SK-N-SH (cell line): ENCODE measurements at places on chromosomes 4 and X.

DNA sequence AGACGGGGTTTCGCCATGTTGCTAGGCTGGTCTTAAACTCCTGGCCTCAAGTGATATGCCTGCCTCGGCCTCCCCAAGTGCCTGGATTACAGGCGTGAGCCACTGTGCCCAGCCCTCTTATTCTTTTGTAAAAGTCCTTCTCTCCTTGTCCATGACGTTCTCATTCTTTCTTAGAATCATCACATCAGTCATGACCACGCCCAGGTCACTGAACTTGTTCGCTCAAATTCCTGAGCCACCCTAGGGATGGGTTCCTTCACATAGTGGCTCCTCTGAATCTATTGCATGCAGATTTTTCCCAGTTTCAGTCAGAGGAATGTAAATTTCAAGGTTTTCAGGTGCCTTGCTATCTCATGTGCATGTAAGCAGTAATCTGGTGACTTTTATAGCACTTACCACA, 15.7 kb downstream of the JADE1 start:
- no peak for DNase-seq

GRCh38 chr4:143882892-143883291, 22.5 kb downstream of the GYPE start:
- no peak for DNase-seq

DNA sequence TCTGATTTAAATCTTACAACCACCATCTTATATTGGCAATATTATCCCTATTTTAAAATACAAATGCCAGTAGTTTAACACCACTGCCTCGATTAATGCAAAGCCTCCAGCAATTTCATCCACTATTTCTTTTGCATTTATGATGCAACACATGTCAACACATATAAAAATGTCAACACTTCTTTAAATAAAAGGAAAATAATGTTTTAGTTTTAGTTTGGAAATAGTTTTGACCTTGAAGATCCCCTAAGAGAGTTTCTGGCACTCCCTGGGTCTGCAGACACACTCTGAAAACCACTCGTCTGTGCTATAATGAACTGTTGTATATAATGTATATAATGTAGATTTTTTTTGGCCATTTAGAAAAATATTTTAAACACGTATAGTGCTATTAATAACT, 99.0 kb downstream of the CAMK2D start:
- DNase-seq = no peak

DNA sequence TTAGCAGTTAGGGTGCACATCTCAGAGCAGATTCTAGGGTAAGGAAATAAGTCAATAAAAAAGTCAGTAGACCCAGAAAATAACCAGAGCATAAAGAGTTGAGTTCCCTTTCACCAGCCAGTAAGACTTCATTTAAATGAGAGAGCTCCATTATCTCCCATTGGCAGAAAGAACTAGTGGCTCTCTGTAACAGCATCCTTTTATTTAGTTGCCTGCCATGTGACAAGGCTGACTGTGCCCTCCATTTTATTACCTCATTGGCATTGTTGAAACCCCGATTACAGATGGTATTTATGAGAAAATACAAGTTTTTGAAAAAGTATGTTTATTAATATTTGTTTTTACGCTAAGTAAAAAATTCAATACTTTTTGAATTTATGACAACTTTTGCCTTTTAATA, 859.5 kb upstream of the NDST4 start:
- no peak for DNase-seq

- no peak for DNase-seq
These were observed 67.7 kb downstream of the INPP4B start for GRCh38 chr4:142778430-142778829.

GRCh38 chr4:125338814-125339213, 24.1 kb downstream of the FAT4 start:
- DNase-seq = no peak

- DNase-seq = peak; percentile 77
These were observed 43.7 kb downstream of the NSG1 start for GRCh38 chr4:4430492-4431195.

- peak; percentile 75 for DNase-seq
These were observed 688 bp upstream of the EVC start for GRCh38 chr4:5710065-5710960.

DNA sequence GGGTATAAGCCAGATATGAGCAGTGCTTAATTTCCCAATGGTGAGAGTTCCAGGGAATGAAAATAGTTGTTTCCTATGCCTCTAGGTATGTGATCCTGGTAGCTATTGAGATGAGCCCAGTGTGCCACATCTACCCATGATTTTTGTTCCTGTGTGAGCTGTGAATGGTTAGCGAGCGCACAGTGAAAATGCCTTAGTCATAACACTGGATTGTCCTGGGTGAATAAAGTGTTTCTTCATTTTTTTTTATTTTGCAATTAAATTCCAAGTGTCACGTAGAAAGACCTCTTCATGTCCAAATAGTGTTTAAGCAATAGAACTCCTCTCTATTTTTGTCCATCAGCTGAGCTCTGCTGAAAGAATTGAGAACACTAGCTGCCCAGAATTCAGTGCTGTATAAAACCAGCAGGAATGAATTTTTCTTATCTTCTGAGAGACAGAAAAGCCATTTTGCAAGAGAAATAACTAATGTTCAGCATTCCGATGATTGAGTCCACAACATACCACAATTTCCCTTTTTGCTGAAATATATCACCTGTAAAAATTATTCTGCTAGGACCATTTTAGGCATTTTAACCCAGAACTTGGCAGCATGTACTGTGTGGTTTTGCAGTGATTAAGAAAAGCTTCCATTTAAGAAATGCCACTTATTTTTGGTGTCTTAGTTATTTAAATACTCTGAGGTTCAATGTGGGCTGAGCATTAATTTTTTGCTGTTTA, 5.6 kb downstream of the MAOA start:
- no peak for DNase-seq

GRCh38 chr4:129364747-129365452, 268.9 kb downstream of the C4orf33 start:
- no peak for DNase-seq

DNA sequence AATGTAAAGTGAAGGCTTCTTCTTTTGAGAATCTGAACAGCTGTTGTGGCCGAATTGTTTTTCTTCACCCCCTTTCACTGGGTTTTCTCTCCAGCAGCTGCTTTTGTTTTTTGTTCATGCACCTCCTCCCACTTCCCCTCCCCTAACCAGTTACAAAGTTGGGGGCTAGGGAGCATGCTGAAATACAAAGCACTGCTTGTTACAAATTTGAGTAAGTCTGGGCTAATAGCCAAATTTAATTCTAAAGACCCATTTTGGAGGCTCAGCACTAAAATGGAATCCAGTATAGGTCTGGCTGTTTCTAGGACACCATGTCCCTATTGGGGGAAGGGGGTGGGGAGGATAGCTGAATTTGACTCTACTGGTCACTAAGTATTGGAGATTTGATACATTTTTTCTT, 89.2 kb upstream of the GPM6B start:
- no peak for DNase-seq

GRCh38 chrX:96407501-96407900, 277.1 kb upstream of the DIAPH2 start:
- DNase-seq = no peak

- DNase-seq = no peak
These were observed 146.7 kb downstream of the COL25A1 start for GRCh38 chr4:109155682-109156283.

- DNase-seq = no peak
These were observed 229.1 kb downstream of the VEGFC start for GRCh38 chr4:176563591-176563990.

DNA sequence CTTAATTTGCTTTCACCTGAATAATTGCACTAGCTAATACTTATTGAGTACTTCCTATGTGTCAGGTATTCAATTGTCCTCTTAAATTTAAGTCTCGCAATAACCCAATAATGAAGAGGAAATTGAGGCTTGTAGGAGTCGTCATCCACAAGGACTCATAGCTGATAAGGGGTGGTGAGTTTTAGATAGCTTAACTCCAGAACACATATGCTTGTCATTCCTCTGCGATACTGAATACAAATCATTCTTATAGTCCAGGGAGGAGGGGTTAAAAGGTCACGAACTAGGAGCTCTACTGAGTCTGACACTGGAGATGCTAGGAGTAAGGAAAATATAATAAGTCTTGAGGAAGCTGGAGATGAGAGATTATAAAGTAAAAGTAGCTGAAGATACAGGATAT, 1.4 kb upstream of the PACRGL start:
- no peak for DNase-seq

- no peak for DNase-seq
These were observed 567.8 kb downstream of the TRIML1 start for GRCh38 chr4:188707036-188707435.

GRCh38 chrX:79165806-79166205, 21.3 kb downstream of the GPR174 start:
- no peak for DNase-seq

DNA sequence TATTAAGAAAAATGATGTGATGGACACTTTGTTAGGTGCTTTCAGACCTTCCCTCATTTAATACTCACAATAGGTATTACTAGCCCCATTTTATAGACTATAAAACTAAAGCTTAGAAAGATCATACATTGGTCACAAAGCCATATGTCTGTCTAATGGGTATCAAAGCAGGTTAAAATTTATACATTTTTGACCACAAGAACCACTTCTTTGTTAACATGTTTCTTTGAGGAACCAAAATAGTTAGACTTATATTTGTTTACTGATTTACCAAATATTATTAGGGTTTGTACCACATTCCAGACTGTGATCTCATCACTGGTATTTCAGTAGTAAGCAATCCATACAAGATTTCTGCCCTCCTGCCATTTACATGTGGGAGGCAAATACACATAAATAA, 363.3 kb downstream of the NAF1 start:
- no peak for DNase-seq

GRCh38 chr4:15002659-15003400, 549 bp downstream of the CPEB2 start:
- peak; percentile 78 for DNase-seq

DNA sequence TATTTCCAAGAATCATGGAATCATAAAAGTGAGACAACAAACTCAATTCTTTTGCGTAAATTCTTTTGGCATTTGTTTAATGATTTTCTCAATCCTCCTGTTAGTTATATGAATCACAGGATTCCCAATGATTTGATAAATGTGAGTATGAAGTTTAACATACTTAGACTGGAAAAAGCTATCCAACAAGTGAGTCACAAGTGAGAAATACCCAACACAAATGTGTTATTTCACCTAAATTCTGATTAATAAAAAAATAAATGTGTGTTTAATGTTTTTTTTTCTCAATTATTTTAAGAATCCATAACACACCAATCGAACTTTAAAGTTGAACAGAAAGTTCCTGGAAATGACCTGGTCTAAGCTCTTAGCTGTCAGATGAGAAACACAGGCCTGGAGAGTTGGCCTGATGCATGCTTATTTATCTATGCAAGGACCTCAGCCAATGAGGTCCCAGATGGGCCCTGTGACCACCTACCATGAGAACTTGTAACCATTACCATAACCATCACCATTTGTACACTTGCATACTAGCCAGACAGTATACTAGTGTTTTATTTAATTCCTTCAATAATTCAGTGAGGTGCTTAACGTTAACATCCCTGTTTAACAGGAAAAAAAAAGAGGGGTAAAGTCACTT, 386.7 kb downstream of the SPRY1 start:
- DNase-seq = no peak

DNA sequence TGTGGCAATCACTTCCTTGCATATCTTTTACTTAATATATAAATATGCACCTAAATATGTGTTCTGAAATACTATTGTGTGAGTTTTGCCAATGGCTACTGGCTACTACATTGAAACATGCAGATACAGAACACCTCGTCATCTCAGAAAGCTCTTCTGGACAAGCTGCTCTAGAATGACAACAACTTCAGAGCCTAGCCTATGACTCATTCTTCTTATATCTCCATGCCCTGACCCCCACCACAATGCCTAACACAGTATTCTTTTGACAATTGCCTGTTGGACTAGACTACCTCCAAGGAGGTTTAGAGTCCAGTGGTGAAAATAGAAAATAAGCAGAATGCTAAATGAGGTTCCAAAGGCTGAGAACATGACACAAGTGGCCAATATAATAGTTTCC, 17.6 kb upstream of the DMP1 start:
- DNase-seq = no peak

DNA sequence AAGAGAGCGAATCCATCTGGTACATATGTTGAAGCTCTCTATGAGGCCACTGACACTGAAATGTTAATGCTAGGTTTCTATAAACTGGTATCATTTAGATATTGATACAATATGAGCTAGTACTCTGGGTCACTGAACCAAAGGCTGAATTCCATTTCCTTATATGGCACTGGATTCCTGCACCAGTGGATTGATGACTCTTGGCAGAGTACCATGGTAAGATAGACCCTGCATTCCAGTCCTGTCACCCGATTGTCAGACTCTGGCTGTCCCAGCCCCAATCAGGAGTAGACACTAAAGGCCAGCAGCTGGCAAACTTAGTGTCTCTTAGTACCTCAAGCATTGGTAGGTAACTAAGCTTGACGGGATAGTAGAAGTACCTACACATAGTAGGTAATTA, 44.0 kb upstream of the EOLA2 start:
- DNase-seq = no peak

DNA sequence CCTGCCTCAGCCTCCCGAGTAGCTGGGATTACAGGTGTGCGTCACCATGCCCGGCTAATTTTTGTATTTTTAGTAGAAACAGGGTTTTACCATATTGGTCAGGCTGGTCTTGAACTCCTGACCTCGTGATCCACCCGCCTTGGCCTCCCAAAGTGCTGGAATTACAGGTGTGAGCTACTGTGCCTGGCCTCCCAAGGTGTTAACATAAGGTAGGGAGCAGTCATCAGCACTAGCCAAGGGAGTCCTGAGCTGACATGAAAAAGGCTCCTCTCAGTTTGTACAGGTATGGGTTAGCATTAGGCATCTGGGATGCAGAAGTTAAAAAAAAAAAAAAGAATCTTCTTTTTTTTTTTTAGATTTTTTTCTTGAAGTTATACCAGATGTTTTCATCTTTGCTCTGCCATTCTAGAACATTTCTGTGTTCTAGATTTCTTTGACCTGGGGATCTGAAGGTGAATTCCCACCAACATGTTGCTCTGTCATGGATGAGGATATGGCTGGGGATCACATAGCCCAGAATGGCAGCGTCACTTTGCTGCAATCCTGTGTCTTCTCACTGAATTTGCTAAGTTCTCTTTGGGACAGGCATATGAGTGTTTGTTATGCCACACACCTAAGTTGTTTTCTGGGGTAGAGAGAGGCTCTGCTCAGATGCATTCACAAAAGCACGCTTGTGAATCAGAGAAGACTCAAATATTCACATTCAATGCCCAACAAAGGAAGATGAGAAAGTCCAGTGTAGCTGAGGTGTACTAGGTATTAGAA, 24.4 kb upstream of the PLA2G12A start:
- DNase-seq = no peak

GRCh38 chrX:41234962-41235361, 99.0 kb upstream of the DDX3X start:
- no peak for DNase-seq

DNA sequence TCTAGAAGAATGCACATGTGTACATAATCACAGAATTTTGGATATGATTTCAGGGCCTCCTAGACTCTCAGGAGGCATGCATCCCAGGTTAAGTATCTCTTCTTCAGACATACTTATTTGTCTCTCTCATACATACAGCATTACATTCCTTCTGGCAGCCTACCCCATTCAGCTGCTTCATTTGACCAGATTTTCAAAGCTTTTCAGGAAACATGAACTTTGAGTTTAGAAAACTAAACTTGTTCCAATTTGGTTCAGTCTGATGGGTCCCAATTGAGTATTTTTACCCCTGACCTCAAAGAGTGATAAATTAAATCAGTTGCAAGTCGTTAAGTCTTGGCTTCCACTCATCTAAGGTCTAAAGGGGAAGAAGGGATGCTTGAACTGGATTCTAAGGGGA, 330.9 kb downstream of the ARHGAP24 start:
- no peak for DNase-seq
